ENCODE measurements at places on chromosomes 5 and 9.

- no peak for DNase-seq
Measured at GRCh38 chr5:157267025-157267424, 1.1 kb downstream of the CYFIP2 start.

DNA sequence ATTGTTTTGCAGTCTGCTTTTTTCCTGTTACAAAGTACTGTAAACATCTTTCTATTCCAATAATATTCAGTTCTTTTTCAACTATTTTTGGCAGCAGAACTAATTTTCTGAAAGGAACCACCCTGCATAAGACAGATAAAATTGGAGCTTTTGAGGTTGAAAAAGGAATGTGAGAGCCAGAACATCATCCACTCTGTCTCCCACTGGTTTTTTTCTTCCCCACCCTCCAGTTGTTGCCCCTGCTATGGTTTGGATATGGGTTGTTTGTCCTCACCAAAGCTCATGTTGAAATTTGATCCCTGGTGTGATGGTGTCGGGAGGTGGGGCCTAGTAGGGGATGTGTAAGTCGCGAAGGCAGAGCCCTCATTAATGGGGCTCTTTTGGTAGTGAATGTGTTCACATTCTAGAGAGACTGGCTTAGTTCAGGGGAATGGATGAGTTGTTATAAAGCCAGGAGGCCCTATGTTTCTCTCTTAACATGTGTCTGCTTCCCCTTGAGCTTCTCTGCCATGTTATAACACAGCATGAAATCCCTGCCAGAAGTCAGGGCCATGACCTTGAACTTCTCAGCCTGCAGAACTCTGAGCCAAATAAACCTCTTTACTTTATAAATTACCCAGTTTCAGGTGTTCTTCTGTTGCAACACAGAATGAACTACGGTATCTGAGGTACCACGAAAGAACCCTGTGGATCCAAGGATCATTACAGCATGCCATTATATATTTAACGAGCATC lies 34.8 kb upstream of the MAST4 start:
- no peak for DNase-seq

DNA sequence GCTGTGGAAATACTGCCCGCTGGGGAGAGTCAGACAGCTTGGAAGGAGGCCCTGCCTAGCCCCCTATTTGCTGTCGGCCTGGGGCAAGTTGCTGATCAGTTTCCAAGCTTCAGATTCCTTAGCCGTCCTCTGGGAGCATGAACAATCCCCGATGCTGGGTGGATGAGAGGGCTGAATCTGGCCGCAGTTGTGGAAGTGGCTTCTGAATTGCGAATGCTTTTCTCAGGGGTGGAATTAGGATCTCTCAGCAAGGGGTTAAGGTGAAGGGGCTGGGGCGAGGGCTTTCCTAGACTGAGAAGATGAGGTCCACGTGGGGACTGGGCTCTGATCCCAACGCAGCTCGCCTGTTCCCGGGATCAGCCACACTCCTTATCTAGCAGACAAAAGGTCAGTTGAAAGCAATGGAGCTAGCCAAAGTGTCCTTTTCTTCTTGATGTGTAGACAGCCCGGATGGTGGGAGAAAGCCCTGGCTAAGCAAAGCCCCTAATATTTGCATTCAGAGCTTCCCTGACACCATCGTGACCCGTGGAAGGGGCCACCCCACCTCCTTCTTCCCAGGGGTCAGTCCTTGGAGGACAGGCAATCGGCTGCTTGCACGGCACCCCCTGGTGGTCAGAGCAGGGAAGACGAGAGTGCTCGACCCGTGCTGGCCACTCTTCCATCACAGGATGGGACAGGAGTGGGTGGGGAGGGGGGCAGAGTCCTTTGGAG lies 54.9 kb downstream of the COL15A1 start:
- peak; percentile 28 for DNase-seq

- no peak for DNase-seq
Measured at GRCh38 chr5:151496041-151496484, 48.7 kb downstream of the SLC36A1 start.

- DNase-seq = no peak
Measured at GRCh38 chr5:117326997-117327396, 752.4 kb upstream of the SEMA6A start.

GRCh38 chr9:134560654-134561053 lies 80.9 kb upstream of the COL5A1 start:
- no peak for DNase-seq

DNA sequence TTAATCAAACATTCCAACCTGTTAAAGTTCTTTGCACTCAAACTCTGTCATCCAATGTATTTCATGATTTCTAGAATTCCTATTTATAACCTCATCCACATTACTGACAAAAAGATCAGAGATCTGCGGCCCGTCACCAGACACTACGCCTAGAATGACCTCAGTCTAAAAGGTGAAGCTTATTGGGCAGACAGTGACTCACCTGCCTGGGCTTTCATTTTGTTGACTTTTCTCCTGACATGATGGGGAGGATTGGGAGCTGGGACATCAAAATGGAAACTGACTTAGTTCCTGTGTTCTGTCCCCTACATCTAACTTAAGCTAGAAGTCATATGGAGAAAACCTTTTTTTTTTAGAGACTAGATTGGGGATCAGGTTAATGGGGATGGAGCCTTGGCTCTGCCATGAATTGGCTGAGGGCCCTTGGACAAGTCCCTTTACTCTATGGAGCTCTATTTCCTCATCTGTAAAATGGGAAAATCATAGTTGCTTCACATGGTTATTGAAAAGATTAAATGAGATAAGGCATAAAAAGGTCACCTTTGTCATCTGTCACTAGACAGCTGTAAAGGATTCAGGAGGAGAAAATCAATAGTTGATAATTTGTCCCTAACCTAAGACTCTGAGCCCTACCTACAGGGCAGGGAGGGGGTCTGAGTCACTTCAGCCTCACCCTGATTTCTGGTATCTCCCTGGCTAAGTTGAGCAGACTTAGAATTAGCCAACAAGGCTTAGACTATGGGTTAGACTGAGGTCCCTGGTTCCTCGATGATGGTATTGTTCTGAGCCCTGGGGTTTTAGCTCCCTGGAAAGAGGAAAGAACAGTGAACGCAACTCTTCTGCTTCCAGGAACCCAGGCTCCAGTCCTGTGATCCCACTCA lies 224.8 kb upstream of the TBC1D2 start:
- no peak for DNase-seq

GRCh38 chr5:176870110-176870591 lies 29.0 kb downstream of the HK3 start:
- DNase-seq = no peak

DNA sequence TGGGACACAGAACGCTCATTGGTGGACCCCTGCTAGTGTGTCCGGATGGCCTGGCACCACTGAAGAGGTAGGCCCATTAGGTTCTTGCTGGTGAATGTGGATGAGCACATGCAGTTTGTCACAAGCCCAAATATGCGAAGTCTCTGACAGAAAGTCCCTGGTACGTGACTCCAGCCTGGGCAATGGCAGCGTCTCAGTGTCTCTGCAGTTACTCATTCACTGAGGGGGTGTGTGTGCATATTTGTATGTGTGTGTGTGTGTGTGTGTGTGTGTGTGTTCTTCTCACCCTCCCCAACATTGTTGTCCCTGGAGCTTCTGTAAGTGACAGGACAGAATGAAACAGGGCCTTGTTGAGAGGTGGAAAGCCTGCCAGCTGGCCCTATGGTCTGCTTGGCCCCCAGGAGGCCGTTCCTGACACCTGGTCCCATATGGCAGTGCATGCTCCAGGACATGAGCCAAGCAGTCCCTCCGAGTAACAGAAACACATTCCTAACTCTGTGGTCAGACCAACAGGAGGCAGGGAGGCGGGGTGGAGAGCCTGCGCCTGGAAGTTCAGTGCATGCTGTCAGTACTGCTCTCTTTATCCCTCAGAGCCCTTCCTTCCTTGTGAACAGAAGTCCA lies 169.9 kb downstream of the SLC28A3 start:
- no peak for DNase-seq

GRCh38 chr5:16539169-16539666 lies 73.6 kb upstream of the ZNF622 start:
- DNase-seq = no peak

- DNase-seq = no peak
Measured at GRCh38 chr5:38451074-38451725, 105.2 kb downstream of the LIFR start.

- no peak for DNase-seq
Measured at GRCh38 chr5:171571663-171572062, 152.2 kb downstream of the FGF18 start.

DNA sequence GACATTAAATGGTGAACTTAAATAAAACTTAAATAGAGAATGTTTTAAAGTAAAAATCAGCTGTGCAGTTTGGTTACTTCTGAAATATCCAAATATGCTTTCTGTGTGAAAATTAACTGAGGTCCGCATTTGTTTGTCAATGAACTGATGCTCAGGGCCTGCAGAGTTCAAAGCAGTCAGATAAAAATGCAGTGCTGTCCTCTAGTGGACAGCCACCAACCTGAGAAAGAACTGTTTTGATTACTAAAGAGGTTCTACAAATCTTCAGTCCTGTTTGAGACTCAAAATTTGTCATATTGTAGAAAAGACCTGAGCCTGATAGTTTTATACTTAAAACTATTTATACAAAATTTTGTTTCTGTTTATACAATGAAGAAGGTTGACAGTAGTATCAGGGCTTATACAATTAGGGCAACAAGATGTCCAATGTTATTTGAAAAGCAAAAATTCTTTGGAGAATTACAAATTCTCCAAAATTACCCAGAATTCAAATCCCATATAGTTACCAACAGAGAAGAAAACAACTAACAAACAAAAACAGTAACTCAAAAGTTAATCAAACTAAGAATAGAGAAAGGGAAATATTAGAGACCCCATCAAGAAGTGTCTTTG lies 232.3 kb upstream of the TBCA start:
- DNase-seq = no peak

DNA sequence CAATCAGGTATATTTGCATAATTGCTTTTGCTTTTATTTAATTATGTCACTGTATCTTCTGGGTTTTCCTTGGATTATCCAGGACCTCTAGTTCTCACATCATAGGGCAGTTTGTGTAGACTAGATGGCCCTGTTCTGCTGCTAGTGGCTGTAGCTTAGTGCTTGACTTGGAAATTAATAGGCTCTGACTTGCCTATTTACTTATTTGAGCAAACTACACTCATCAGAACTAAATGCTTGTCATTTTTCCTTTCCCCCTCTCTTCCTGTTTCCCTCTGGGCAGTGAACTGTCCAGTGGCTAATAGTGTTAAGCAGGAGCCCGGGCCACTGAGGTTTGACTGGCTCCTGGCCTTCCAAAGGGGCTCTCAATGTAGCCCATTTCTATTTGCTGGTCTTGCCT lies 135.7 kb downstream of the MAN2A1 start:
- DNase-seq = no peak

GRCh38 chr9:107554636-107555035 lies 65.1 kb upstream of the KLF4 start:
- no peak for DNase-seq

DNA sequence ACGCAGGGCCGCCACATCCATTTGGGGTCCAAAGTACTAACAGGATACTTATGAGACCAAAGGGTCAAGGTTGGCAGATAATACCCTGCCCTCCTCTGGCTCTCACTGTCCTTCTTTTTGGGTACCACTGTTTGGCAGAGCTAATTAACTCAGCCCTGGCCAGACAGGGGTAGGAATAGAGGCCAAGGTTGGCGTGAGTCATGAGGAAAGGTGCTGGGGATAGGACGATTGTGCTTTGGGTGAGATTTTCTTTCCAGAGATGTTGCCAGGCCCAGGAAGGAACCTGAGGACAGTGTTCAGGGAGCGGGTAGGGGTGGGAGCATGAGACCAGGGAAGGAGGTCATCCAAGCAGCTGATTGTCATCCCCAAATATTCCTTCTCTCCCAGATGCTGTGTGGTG lies 191.8 kb upstream of the PANK3 start:
- no peak for DNase-seq

All from stimulated activated CD8-positive, alpha-beta memory T cell treated with anti-CD3 and anti-CD28 coated beads, Interleukin-15, amount 100 ng/mL, for 24 hours (primary cell).